Body of pancreas (tissue), 4 donors: ENCODE measurements at places on chromosomes 3 and 15. TPM values are rescaled to one million over a fixed set of nuclear protein-coding genes. Genes with fewer than 3 reads are reported as not detected.

DNA sequence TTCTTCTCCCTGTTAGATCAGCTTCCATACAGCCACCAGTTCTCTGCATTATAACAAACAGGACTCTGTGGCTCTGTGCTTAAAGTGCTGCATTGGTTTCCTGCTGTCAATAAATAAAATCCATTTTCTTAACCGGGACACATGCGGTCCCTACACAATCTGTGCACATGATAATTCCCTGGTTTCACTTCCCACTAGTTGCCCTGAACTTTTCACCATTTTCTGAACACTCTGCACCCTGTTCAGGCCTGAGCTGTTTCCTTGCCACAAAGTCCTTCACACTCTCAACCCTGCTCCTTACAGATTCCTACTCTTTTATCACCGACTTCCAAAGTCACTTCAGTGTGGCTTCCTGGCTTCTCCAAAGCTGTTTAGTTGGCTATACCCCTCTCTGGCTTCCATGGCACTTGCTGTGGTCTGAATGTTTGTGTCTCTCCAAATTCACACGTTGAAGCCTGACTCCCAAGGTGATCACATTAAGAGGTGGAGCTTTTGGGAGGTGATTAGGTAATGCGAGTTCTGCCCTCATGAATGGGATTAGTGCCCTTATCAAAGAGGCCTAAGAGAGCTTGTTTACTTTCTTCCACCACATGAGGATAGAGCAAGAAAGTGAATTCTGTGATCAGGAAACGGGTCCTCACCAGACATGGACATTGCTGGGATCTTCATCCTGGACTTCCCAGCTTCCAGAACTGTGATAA is 233.4 kb downstream of the CHST2 start:
- no peaks in the 10 kb centered on the region for H3K36me3 ChIP-seq
- DNase-seq: no peak
- no peak overlapping the region for H3K4me3 ChIP-seq
- no peaks in the 10 kb centered on the region for H3K4me1 ChIP-seq

DNA sequence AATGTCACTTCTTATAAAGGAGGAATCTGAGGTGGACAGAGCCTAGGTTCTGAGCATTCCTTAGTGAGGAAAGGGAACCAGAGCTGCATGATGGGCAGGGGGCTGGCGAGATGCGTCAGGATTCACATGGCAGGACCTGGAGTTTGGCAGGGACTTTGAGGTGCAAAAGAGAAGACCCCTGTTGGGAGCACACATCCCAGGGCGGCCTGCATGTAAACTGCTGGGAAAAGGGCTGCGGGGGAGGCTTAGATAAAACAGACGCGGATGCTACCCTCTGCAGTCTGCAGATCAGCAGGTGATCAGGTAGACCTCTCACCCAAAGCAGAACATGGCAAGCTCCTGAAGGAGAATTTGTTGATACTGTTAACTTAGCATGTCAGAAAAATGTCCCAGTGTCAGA is 168.4 kb downstream of the VGLL4 start:
- no peak for DNase-seq
- H3K27ac ChIP-seq: no peak overlapping the region
- H3K27me3 ChIP-seq: no peaks in the 10 kb centered on the region
- H3K4me3 ChIP-seq: no peak overlapping the region
- no peaks in the 10 kb centered on the region for H3K36me3 ChIP-seq

MUSTN1 gene
- 3.9 TPM for total RNA-seq

DNA sequence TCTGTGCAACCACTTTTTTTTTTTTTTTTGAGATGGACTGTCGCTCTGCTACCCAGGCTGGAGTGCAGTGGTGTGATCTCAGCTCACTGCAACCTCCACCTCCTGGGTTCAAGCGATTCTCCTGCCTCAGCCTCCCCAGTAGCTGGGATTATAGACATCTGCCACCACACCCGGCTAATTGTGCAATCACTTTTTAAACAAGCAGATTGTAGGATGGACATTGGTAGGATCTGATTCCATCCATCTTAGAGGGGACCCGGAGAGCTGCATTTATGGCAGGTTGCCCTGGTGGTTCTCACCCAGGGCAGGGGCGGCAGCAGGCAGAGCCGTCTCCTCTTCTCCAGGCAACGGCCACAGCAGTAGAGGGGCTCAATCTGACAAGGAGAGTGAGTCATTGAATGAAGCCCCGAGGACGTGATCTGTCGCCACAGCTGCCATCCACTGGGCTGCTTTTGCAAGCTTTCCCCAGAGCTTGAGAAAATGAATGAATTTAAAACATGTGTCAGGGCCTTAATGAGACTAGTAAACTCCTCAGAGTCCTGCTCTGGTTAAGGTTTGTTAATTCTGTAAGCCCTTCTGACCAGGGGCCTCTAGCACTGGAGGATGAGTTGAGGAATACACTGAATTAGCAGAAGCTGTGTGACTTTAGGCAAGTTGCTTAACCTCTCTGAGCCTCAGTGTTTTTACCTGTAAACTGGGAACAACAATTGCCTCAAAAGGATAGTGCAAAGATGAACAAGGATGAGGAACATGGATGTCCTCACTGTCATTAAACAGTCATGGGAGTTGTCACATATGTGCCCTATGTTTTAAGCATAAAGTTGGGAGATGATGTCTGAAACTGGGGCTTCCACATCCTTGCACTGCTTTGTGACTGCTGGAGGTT is 129.1 kb downstream of the ASB7 start:
- H3K4me1 ChIP-seq: peaks cover 20% of the 10 kb centered on the region
- DNase-seq: no peak
- H3K27ac ChIP-seq: no peak overlapping the region
- no peaks in the 10 kb centered on the region for H3K27me3 ChIP-seq
- H3K36me3 ChIP-seq: no peaks in the 10 kb centered on the region

DNA sequence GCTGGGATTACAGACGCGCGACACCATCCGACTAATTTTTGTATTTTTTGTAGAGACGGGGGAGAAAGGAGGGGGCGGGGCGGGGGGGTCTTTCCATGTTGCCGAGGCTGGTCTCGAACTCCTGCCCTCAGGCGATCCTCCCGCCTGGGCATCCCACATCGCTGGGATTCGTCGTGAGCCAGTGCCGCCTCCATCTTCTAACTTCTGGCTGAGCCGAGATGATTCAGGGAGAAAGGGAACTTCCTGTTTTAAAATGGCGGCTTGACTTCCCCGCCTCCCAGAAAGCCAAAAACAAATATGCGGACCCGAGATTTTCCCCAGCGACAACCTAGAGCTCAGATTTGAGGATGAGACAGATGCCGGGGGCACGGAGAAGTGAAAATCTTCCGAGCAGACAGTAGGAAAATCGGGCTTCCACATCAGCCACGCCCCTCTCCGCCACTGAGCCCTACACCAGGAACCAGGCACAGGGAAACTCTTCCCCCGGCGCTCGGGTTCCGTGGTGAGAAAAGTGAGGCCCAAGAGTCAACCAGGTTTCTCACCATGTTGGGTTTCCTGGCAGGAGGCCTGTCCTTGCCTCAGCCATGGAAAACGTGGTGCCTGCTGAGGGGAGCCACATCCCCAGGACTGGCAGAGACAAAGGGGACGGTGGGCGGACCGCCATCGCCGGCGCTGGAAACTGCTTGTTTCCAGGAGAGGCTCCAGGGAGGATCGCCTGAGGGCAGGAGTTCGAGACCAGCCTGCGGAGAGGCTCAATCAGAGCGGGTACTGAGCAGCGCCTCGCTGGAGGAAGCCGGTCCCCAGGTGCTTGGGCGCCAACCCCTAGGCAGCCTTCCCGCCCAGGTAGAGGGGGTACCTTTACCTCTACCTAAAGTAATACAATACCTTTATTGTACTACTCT is 18.7 kb downstream of the CHST14 start:
- DNase-seq: no peak
- no peak overlapping the region for H3K4me3 ChIP-seq
- no peak overlapping the region for H3K27ac ChIP-seq
- no peaks in the 10 kb centered on the region for H3K27me3 ChIP-seq
- H3K36me3 ChIP-seq: no peaks in the 10 kb centered on the region

PROK2 gene
- not detected for total RNA-seq

DNA sequence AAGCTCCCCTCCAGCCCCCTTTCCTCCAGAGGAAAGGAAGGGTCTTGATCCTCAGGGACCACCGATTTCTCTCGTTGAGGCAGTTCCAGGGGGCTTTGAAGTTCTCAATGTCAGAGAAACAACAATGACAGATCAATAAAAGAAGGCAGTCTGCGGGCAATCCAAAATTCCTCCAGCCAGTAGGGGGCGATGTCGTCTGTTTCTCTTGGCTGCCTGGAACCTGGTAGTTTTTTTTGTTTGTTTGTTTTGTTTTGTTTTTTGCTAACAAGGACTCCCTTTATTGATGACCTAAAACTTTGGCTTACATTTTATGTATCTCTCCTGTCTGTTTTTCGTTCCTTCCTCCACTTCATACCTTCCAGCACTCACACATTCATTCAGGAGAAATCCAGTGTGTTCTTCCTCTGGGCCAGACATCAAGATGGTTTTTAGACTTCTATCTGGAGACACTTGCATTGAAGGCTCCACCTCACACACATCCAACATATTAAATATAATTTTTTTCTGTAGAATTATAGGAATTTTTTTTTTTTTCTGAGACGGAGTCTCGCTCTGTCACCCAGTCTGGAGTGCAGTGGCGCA is 276.6 kb downstream of the RPLP1 start:
- DNase-seq: peak; percentile 58
- no peaks in the 10 kb centered on the region for H3K4me1 ChIP-seq
- H3K36me3 ChIP-seq: no peaks in the 10 kb centered on the region
- no peak overlapping the region for H3K27ac ChIP-seq

DNA sequence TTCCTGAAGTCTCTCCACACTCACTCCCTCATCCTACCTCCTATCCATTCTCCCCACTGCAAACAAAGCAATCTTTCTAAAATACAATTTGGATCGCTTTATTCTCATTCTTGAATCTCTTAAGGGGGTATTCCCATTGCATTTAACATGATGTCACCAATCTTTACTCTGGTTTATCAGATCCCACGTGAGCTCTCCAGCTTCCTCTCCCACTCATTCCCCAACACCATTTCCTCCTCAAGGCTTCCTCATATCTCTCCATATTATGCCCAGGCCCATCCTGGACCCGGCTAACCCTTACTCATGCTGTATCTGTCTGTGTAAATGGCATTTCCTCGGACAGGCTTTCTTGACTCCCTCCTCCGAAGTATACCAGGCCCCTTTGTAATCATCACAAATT is 165.0 kb downstream of the CD47 start:
- H3K27ac ChIP-seq: no peak overlapping the region
- peaks cover 15% of the 10 kb centered on the region for H3K4me1 ChIP-seq
- H3K27me3 ChIP-seq: no peaks in the 10 kb centered on the region
- H3K36me3 ChIP-seq: no peaks in the 10 kb centered on the region
- H3K4me3 ChIP-seq: no peak overlapping the region

SLC9C1 gene
- not detected for total RNA-seq

GRCh38 chr3:190339130-190339529 is 16.9 kb upstream of the CLDN1 start:
- H3K4me3 ChIP-seq: no peak overlapping the region
- H3K27me3 ChIP-seq: no peaks in the 10 kb centered on the region
- no peak for DNase-seq
- no peaks in the 10 kb centered on the region for H3K4me1 ChIP-seq
- no peak overlapping the region for H3K27ac ChIP-seq

DNA sequence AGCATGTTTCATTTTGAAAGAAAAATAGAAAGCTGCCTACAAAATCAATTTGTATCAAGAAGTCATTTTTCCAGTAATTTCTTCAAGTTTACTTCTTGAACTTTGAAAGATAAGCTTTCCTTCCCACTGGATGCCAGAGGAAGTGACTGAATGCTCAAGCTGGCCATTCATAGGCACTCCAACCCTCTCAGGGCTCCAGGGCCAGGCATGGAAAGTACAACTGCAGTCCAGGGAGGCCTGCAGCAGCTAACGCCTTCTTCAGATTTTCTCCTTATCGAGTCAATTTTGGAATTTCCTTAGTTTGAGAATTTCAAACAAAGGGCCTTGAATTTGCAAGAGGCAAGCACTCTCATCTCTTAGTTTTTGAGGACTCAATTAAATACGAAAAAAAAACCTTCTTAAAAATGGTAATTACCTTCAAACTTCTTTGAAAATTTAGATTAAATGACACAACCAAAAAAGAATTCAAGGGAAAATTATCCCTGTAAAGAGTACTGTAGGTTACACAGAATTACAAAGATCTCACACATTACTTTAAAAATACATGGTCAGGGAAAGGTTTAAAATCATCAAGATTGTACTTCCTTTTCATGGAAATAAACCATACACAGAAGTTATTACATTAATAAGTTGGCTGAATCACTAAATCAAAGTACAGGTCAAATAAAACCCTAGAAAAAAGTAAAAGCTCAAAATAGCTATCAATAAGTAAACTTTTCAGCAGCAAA is 2.5 kb downstream of the UBP1 start:
- H3K36me3 ChIP-seq: no peaks in the 10 kb centered on the region
- H3K27ac ChIP-seq: peak overlapping the region; percentile 98
- H3K4me3 ChIP-seq: no peak overlapping the region
- H3K4me1 ChIP-seq: peaks cover 61% of the 10 kb centered on the region

DNA sequence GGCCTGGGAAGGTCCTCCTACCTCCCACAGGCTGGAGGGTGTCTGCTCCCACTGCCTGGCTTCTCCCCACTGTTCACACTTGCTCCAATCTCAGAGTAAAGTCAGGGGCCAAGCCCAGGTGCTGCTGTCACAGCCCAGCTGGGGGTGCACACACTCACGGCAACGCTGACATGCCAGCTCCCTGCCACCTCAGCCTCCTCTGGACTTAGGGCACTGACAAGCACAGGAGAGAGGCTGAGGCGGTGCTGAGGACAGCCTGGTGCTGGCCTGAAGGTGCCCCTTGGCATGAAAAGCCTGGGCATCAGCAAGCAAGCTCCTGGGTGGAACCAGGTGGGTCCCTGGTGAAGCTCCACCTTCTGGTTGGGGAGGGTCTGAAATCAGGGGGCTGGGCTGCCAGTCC is 53.0 kb downstream of the LSAMP start:
- H3K27ac ChIP-seq: no peak overlapping the region
- H3K27me3 ChIP-seq: no peaks in the 10 kb centered on the region
- no peak overlapping the region for H3K4me3 ChIP-seq
- DNase-seq: no peak
- H3K36me3 ChIP-seq: no peaks in the 10 kb centered on the region

CRABP1 gene
- 1.6 TPM for total RNA-seq

CCDC80 gene
- total RNA-seq: 25.1 TPM

DNA sequence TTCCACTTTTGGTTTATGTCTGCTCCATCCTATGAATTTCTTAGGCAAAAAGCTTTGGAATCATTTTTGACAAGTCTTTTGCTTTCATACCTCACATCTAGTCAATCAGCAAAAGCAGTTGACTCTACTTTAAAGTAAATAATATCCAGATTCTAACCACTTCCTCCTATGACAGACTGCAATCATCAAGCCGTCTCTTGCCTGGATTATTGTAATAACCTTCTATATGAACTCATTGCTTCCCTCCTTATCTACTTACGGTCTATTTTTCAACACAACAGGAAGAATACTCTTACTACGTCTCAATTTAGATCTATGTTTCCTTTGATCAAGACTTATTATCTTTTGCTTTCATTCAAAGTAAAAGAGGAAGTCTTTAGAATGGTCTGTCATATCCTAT is 20.7 kb downstream of the CLDN1 start:
- H3K27me3 ChIP-seq: no peaks in the 10 kb centered on the region
- H3K4me1 ChIP-seq: peaks cover 28% of the 10 kb centered on the region
- H3K27ac ChIP-seq: no peak overlapping the region
- no peak overlapping the region for H3K4me3 ChIP-seq
